ENCODE measurements at places on chromosomes 12 and 14.

DNA sequence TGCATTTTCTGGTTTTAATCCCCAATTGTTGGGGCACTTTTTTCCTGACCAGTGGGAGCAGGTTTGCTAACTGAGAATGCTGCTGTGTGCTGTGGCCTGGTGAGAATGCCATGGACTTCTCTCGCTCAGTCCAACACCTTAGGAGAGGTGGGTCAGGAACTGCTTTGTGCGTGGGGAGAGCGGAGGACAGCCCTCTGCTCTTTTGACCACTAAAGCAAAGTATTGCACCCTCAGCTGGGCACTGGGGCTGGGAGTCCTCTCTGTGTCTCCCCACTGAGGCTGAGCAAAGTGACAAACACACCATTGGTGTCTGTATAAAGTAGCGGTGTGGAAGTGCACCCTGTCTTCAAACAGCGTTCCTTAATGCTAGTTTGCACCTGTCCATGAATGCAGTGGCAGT, 136.2 kb downstream of the SAMD4A start:
- no peak for DNase-seq

DNA sequence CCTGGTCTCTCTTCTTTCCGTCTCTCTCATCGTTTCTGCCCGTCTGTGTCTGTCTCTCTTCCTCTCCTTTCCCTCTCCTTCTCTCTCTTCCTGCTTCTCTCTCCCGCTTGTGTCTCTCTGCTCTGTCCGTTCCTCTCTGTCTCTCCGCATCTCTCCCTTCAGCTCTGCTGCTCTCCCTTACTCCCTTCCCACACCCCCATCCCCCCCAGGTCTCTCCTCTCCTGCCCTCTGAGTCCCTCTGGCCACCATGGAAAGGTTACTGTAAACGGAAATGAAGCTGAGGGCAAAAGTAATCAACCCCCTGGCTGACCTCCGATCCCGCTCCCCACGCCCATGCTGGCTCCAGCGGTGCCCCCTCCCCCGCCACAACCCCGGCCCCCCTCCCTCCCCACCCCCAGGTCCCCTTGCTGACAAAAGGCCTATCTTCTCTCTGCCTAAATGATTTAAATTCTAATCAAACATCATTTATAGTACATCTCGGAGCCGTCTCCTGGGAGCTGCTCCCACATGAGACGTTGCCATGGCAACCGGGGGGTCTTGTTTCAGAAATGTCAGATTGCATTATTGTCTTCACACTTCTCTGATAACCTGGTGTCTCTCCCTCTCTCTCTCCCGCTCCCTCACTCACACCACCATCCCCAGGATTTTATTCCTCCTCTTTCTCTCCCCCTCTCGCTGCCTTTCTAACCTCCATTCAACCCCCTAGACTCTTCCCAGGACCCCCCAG, 203.8 kb downstream of the RBM19 start:
- DNase-seq = no peak

DNA sequence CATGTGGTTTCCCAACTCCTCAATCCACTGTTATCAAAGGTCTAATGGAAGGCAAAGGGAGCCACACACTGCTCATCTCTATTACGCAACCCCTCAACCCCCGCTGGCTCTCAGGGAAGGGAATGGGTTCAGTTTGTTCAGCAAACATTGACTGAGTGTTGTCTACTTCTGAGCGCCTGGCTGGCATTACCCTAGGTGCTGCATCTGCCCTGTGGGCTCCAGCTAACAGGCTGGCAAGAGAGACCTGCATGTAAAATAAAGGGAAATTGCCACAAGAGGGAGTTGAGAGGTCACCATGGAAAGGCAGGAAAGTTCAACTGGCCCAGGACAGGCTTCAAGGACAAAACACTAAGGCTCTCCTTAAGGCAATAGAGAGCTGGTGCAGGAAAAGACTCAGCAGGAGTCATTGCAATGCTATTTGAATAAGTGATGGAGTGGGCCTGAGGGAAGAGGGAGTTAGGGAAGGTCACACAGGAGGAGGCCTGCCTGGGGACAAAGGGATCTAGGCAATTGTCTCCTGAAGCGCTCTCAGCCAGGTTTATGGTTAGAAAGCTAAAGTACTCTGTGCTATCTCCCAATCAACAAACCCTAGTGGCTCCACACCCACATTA, 5.5 kb upstream of the ZNF740 start:
- no peak for DNase-seq

DNA sequence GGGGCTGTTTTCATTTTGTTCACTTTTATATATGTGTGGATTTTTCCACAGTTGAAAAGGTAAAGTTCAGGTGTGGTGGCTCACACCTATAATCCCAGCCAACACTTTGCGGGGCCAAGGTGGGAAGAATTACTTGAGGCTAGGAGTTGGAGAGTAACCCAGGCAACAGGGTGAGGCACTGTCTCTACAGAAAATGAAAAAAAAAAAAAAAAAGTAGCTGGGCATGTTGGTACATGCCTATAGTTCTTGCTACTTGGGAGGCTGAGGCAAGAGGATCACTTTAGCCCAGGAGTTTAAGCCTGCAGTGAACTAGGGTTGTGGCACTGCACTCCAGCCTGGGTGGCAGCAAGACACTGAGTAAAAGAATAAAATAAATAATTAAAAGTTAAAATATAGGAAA, 326.5 kb downstream of the NAV3 start:
- no peak for DNase-seq

DNA sequence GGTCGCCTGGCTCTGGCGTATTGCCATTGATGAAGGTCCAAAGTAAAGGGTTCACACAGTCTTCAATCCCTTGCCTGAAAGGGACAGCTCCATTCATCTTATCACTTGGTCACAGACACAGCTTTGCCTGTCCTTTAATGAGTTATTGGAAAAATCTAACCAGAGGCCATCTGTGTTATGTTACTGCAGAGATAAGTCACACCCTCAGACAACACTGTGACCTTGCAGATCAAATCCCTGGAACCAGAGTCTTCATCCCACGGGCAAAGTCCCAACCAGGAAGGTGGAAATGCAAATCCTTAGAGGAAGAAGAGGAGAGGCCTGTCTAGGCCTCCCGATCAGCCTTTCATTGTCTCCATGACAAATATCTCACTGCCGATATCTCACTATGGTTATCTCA, 68.3 kb upstream of the SCN8A start:
- no peak for DNase-seq

GRCh38 chr14:47935332-47935731, 259.9 kb upstream of the MDGA2 start:
- no peak for DNase-seq

GRCh38 chr14:50783563-50783962, 47.4 kb downstream of the NIN start:
- DNase-seq = no peak

DNA sequence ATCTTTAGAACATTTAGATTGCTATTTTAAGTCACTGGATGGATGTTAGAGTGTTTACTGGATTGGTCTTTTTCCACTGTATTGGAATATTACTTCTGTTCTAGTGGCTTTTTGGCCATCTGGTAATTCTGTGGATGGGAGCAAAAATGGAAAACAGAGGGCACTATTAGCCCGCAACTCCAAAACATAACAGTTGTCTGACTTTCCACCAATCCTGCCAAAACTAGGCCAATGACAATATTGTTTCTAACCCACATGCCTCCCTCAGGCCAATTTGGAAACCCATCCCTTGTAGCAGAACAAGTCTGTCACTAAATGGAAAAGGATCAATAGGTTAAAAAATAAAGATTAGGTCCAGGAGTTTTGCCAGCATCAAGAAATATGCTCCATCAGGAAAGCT, 97.8 kb downstream of the ETNK1 start:
- no peak for DNase-seq

DNA sequence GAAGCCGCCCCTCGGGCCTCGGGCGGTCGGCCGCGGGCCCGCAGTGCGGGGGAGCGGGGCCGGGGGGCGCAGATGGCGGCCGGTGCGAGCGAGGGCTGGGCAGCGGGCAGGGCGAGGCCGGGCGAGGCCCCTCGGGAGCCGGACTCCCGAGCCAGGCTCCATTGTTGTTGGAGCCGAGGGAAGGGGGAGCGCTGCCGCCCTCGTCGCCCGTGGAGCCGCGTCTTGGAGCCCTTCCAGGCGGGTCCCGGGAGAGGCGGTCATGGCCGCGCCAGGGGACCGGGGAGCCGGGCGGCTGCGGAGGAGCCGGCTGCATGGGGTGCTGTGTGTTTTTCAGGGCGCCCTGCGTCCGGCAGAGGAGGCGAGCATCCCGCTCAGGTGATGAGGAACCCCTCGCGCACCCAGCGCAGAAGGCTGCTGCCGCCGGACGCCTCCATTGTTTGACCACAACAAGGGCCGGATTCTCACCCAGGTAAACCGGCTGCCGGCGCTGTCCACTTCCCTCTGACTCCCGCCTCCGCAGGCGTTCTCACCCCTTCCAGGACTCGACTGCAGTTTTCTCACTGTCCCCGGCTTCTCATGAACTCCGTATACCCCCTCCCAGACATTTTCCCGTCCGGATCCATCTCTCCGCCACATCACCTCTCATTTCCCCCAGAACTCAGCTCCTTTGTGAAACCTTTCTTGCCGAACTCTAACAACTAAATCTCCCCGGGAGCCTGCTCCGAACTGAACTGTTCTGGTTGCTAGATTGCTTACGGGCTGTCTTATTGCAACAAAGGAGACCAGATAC, 732 bp downstream of the ZNF664 start:
- DNase-seq = no peak
